Naive thymus-derived CD8-positive, alpha-beta T cell (primary cell): ENCODE measurements at places on chromosomes 6 and 20. TPM values are rescaled to one million over a fixed set of nuclear protein-coding genes. Genes with fewer than 3 reads are reported as not detected.
A peak's percentile ranks its signal among the peaks of the same experiment; 100 is the strongest.

DNA sequence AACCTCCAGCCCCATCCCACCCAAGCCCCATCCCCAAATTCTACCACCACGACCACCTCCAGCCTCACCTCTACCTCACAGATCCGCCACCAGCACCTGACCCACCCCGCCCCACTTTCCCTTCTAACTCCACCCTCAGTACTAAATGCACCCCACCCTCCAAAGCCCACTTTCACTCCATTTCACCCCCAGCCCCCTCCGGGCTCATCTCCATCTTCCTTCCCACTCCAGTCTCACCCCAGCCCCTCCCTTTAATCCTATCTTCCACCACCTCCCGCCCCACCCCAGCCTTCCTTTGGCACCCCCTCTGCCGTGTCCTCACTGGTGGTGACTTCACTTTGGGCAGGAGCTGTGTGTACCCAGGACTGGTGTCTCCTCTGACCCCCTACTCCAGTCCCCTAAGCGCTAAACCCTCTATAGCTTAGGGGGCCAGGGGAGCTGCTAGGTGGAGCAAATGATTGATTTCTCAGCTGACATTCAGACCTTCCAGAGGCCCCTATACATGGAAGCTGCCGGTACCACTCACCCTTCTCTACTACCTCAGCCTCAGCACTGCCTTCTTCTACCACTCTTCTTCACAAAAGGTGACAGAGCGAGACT lies 2.8 kb upstream of the NSFL1C start:
- H3K36me3 ChIP-seq = no peaks in the 10 kb centered on the region
- no peak for DNase-seq
- H3K4me3 ChIP-seq = no peak overlapping the region
- H3K4me1 ChIP-seq = peaks cover 38% of the 10 kb centered on the region

DNA sequence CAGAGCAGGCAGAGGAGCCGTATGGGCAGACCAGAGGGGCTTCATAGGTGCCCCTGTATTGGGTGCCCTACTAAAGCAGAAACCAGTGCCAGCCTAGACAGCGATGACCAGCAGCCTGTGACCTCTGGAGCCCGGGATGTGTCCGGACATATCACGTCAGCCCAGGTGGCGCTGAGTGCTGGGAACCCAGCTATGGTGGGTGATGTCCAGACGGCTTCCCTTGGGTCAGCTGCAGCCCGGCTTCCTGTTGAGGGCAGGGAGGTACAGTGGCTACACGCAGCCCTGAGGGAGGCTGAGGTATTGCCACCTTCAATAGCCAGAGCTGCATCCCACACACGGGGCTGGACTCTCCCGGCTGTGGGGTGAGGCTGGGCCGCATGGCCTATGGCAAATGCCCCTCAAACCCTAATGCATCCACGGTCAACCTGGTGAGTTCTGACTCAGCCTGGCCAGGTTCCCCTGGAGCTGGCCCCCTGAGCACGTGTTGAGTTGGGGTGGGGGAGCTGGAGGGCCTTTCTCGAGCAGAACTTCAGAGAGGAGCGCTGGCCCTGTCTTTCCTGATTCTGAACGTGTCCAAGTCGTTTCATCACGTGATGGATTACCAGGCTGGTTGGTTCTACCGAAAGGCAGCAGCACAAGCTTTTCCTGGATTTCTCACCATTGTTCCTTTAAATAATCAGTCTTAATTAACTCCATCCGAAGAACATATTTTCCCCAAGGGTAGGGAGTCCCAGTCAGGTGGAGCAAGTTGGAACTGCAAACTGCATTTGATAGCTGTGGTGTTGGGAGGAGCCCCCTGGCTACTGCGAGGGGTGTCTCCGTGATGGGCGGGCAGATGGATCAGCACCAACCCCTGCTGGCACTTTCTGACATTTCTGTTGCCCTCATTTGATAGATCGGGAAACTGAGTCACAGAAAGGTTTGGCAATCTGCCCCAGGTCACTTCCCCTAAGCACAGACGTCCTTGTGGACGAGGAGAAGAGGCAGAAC lies 7.1 kb upstream of the MYT1 start:
- H3K4me1 ChIP-seq = peaks cover 13% of the 10 kb centered on the region
- no peak overlapping the region for H3K4me3 ChIP-seq
- H3K36me3 ChIP-seq = no peaks in the 10 kb centered on the region
- no peak overlapping the region for H3K27ac ChIP-seq
- H3K27me3 ChIP-seq = peaks cover 37% of the 10 kb centered on the region

The TNXB gene
- total RNA-seq = 17.8 TPM

- no peak for DNase-seq
- no peaks in the 10 kb centered on the region for H3K36me3 ChIP-seq
- peaks cover 12% of the 10 kb centered on the region for H3K27me3 ChIP-seq
- no peak overlapping the region for H3K4me3 ChIP-seq
Observed at GRCh38 chr20:57224641-57225138, 41.8 kb downstream of the BMP7 start.

DNA sequence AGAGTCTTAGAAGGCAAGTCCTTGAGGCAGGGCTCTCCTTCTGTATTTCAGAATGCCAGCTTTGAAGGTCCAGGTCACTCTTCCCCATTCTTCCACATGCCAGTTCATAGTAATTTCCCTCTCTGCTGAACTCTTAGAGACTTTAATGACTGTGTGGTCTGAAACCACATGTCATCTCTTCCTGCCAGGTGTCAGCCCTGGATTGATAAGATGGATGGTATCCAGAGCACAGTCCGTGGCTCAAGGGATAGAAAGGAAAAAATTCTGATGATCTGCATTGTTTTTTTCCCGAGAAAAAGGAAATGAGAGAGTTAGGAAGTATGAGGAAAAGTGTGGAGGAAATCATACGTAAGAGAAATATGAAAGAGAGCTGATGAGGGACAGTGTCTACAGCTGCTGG lies 250.9 kb downstream of the TPBG start:
- no peaks in the 10 kb centered on the region for H3K4me1 ChIP-seq
- no peaks in the 10 kb centered on the region for H3K36me3 ChIP-seq
- no peak overlapping the region for H3K27ac ChIP-seq
- H3K4me3 ChIP-seq = no peak overlapping the region
- no peak for DNase-seq

DNA sequence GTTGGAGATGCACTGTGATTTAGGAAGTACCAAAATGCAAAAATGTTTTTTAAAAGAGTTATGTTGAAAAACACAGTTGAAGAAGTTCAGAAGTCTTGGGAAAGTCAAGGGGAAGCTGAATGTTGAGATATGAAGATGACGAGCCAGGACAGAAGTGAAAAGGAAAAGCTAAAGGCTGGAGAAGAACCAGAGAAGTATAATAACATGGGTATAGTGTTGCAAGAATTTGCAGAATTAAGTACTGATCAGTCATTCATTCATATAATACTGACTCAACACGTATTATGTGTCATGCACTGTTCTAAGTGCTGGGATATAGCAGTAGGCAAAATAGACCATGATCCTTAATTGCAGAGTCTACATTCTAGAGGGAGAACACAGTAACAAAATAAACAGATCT lies 432.8 kb downstream of the CDC5L start:
- H3K4me3 ChIP-seq = no peak overlapping the region
- H3K36me3 ChIP-seq = peaks cover 19% of the 10 kb centered on the region
- H3K27me3 ChIP-seq = no peaks in the 10 kb centered on the region
- H3K27ac ChIP-seq = no peak overlapping the region
- peaks cover 6% of the 10 kb centered on the region for H3K4me1 ChIP-seq

DNA sequence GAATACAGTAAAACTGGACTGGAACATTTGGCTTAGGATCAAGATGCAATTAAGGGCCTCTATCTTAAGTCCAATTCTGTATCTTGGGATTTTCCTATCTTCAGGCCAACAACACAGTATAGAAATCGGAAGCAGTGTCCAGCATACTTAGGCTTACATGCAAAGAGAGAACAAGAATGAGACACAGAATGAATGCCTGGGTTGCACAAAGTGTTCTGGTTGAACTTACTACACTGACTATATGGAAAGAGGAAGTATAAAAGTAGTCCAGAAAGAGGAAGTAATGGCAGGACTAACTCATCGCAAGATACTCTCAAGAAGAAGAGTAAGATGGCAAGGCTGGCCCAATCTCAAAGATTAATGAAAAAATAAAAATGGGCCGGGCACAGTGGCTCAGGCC lies 87.6 kb downstream of the BTBD9 start:
- no peaks in the 10 kb centered on the region for H3K4me1 ChIP-seq
- H3K4me3 ChIP-seq = no peak overlapping the region
- no peak for DNase-seq
- no peak overlapping the region for H3K27ac ChIP-seq
- no peaks in the 10 kb centered on the region for H3K27me3 ChIP-seq

DNA sequence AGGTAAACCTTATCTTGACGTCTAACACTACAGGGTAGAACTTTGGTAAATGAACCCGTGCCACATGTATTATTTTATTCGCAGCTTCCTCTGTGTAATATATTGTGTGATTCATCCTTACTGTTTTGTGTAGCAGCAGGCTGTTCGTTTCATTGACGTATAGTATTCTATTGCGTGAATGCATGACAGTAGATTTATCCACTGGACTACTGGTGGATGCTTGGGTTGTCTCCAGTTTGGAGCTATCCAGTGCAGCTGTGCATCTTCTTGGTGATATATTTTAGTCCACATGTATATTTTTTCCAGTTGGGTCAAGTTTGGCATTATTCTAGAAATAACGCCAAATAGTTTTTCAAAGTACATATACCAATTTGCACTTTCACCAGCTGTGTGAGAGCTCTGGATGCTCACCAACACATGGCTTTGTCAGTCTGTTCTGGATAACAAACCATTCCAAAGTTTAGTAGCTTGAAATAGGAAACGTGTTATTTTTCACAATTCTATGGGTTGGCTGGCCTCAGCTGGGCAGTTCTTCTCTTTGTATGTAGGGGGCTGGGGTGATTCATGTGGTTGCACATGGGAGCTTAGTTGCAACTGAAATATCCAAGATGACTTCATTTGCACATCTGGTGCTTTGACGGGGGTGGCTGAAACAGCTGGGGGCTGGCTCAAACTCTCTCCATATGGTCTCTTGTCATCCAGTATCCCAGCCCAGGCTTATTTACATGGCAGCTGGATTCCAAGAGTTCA lies 9.3 kb downstream of the ECT2L start:
- no peaks in the 10 kb centered on the region for H3K27me3 ChIP-seq
- no peak for DNase-seq
- no peak overlapping the region for H3K27ac ChIP-seq
- H3K36me3 ChIP-seq = no peaks in the 10 kb centered on the region
- H3K4me1 ChIP-seq = no peaks in the 10 kb centered on the region

The WFDC2 gene
- 0.80 TPM for total RNA-seq

The NFKBIE gene
- total RNA-seq = 11.4 TPM

- no peaks in the 10 kb centered on the region for H3K27me3 ChIP-seq
- no peak overlapping the region for H3K27ac ChIP-seq
- H3K4me3 ChIP-seq = no peak overlapping the region
- H3K36me3 ChIP-seq = peaks cover 17% of the 10 kb centered on the region
- H3K4me1 ChIP-seq = peaks cover 3% of the 10 kb centered on the region
Observed at GRCh38 chr20:37758332-37758731, 64.5 kb downstream of the CTNNBL1 start.

DNA sequence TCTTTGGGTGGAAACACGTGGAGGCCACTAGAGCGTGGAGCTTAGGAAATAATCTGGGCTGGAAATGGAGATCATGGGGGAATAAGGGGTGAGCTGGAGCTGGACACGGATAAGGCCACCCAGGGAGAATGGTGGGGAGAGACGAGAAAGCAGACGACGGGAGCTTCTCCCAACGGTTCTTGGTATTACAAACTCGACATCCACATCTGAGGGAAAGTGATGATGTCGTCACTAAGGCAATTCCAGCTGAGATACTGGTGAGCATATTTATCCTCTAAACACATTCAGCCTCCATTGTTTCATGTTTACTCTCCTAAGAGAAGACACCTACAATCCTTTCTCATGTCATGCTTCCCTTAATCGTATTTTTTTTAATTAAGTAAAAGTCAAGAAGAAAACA lies 50.2 kb upstream of the SNX9 start:
- peaks cover 35% of the 10 kb centered on the region for H3K4me1 ChIP-seq
- H3K27ac ChIP-seq = peak overlapping the region; percentile 41
- H3K36me3 ChIP-seq = no peaks in the 10 kb centered on the region
- H3K27me3 ChIP-seq = peaks cover 8% of the 10 kb centered on the region
- no peak overlapping the region for H3K4me3 ChIP-seq

DNA sequence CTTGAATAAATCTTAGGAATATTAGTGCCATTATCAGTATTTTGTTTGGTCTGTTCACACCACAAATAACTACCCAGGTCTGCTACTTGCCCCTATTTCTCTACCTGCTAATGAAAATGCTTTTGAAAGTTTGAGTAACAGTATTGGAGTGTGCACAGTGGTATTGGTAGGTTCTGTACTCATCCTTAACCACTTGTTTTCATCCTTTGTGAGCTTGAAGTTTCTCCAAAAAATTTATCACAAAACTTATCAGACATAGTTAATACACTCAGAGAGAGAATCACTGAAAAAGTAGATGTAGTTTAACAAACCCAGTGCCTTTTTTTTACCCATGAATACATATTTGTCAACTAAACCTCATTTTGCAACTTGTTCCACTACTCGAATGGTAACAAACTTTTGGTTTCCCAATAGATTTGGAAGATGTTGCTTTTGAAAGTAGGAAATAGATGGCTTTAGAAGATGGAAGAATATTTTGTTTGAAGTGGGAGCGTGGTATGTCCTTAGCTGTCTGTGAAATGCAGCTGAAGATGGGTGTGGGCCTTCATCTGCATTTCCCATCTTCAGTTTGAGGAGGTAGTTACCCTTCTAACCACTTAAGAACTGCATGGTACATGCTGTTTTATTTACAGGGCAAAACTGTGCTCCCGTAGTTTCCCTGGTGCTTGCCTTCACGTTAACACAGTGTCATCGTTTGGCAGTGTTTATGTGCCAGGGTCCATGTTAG lies 9.0 kb downstream of the PTPN1 start:
- DNase-seq = peak; percentile 52
- peak overlapping the region; percentile 92 for H3K27ac ChIP-seq
- peak overlapping the region; percentile 82 for H3K4me3 ChIP-seq
- peaks cover 98% of the 10 kb centered on the region for H3K4me1 ChIP-seq
- no peaks in the 10 kb centered on the region for H3K36me3 ChIP-seq
- no peaks in the 10 kb centered on the region for H3K27me3 ChIP-seq
